ENCODE measurements at places on chromosomes 6 and 20.

GRCh38 chr6:133817460-133818047, 71.4 kb upstream of the TCF21 start:
- DNase-seq: no peak

- DNase-seq: no peak
These were observed 12.9 kb downstream of the MAPRE1 start for GRCh38 chr20:32832664-32833063.

DNA sequence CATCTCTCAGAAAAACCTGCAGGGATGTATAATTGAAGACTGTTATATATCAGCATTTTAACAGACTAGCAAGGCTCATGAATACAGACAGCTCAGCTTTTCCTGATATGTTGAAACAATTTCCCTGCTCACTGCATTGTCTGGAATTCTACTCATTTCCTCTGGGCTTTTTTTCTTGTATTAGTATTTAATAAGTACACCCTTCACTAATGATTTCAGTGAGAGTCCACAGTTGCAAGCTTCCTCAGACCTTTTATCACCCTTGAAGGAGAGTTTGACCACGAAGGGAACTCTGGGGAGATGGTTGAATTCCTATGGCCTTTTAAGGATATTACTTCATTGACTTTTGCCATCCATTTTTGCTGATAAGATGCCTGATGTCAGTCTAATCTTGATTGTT, 248.7 kb downstream of the ADGB start:
- DNase-seq: no peak

GRCh38 chr20:10550204-10551118, 115.4 kb downstream of the SLX4IP start:
- DNase-seq: no peak

DNA sequence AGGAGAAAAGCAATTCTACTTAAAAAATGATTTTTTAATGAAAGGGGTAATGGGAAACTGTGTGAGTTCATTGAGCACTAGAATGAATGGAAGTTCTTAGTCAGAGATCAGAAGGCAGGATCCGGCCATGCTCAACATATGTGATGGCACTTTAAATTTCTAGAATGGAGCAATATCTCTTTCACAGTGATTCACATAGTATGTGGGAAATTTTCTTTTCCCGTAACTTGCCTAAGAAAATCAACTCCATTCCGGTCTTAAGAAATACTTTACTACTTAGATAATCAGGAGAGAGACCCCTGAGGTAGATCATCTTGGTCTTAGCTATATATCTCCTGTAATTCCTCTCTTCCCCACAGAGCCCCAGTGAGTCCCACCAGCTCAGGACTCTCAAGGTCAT, 131.8 kb downstream of the SCML4 start:
- no peak for DNase-seq

- DNase-seq: no peak
These were observed 351.7 kb upstream of the ARID1B start for GRCh38 chr6:156425359-156426020.

DNA sequence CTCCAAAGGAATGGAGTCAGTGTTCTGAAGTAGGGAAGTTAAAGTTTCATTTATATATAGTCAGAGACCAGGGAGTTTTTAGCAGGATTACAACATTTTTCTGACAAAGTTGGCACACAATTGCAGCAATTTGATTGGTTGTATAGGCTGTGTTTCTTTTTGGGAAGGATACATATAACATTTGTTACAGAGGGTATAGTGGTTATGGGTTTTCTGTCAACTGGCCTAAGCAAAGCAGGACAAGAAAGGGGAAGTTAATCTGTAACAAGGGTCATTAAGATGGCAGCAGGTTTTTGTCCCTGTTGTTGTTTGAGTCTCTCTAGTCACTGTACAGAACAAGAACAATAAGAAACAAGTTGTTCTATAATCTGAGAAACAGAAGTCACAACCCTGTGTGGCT, 41.4 kb downstream of the TPD52L1 start:
- DNase-seq: no peak

DNA sequence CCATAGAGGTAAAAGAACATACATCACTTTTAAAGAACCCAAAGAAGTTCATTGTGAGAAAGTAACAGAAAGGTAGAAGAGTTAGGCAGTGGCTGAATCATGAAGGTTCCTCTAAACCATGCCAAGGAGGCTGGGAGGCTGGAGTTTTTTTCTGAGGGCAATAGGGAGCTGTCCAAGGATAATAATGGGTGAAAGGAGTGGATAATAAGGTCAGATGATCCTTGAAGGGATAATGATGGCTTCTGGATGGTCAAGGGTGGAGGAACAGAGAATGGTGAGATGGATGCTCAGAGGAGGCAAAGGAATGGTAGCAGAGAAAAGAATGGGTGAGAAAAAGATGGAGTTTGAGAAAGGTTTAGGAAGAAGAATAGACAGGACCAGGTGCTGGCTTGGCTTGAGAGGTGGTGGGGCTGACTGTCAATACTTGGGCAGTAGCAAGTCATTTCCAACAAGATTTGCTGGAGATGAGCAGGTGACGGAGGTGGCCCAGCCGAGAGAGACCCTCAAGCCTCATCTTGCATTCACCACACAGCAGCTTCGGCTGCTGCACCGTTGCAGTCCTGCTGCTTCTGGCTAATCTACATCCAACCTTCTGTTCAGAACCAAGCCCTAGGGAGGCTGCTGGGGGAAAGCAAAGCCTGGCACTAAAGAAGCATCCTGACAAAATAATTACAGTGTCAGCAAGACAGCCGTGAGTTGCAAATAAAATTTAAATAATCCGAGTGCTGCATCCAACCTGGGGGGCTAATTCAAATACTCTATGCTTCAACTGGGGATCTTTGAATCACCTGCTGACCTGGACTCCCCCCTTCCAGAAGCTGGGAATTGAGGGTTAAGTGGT, 131.2 kb upstream of the KCNG1 start:
- DNase-seq: no peak

- DNase-seq: peak; percentile 25
These were observed 206.0 kb downstream of the CDC5L start for GRCh38 chr6:44593539-44593944.

DNA sequence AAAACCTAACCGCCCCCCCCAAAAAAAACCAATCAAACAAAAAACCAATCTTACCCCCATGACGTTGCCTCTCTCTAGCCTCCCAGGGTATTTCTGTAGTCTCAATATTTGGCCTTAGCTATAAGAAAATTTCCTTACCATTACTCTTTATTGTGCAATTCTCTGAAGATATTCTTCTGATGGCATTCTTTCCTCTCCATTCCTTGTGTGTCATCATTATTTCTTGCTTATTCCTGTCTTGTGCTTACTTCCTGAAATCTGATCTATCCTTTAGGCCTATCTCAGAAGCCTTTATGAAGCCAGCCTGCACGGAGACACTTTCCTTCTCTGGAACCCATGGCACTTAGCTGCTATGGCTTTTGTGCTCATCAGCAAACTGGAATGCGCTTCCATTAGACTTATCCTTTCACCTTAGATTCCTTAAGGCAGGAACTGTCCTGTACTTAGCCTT, 65.9 kb upstream of the DDR1 start:
- no peak for DNase-seq

DNA sequence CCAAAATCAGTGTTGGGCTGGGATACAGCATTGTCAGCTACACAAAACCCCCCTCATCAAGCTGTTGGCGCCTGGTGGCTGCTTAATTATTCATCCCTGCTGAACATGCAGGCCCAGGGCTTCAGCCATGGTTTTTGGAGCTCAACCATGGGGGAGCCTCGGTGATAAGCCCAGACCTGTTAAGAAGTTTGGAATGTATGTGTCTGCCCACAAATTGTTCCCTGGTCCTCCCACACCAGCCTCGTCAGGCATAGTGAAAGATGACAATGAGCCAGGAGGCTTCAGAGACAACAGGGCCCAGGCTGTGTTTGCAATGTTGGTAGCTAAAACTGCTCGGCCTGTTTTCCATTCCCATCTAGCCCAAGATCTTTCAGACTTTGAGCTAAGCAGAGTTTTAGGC, 34.8 kb upstream of the SIRPA start:
- DNase-seq: no peak

Data from HL-60 (cell line).